ENCODE measurements at places on chromosomes 3 and 15. TPM values are rescaled to one million over a fixed set of nuclear protein-coding genes. Genes with fewer than 3 reads are reported as not detected.

- no peak for DNase-seq
Observed at GRCh38 chr15:77064539-77065308, 6.2 kb downstream of the TSPAN3 start.

- no peak for DNase-seq
Observed at GRCh38 chr3:58965865-58966264, 84.0 kb downstream of the CFAP20DC start.

GRCh38 chr15:87348746-87349145, 907.8 kb downstream of the NTRK3 start:
- DNase-seq, result no peak

GRCh38 chr3:171011873-171012336, 14.6 kb downstream of the SLC2A2 start:
- no peak for DNase-seq

Gene ADGRG7
- total RNA-seq, result not detected

Gene LIPH
- 2.0 TPM for total RNA-seq

Gene FANCD2OS
- not detected for total RNA-seq

Gene ROBO2
- total RNA-seq, result 9.9 TPM

Data from thoracic aorta (tissue), 2 donors.